NCI-H187 (cell line): ENCODE measurements at places on chromosomes 11 and 22.

DNA sequence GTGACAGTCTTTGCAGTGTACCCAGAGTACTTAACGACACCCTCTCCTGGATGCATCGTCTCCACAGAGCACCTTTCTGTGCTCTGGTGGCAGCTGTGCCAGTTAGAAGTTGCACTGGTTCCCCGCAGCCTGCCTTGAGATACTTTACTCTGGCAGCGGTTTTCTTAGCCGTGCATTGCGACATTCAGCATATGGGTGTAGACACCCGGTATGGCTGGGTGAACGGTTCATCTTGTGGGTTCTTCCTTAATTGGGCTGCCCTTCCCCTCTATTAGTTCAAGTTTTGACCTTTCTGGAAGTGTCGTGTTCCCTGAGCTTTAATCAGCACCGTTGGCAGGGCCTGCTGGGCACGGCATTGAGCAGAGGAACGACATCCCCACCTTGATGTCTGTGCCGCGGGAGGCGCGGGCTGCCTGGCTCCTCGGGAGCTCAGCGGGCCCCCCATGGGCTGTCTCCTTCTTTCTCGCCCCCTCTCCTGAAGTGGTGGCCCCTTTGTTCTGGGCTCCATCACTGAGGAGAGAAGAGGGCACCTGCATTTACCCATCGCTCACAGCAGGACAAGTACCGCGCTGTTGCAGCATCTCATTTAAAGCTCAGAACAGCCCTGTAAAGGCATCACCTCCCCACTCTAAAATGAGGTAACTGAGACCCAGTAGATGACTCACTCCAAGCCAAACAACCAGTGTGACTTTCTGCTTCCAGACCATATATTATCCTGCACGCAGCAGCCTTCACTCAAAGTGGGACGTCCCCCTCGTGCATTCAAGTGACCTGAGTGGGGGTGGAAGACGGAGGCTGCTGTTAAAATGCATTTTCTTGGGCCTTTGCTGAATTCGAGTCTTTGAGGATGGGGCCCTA, 13.3 kb downstream of the FAM83F start:
- DNase-seq: no peak

- DNase-seq: no peak
Observed at GRCh38 chr11:23124996-23125395, 264.7 kb upstream of the CCDC179 start.

DNA sequence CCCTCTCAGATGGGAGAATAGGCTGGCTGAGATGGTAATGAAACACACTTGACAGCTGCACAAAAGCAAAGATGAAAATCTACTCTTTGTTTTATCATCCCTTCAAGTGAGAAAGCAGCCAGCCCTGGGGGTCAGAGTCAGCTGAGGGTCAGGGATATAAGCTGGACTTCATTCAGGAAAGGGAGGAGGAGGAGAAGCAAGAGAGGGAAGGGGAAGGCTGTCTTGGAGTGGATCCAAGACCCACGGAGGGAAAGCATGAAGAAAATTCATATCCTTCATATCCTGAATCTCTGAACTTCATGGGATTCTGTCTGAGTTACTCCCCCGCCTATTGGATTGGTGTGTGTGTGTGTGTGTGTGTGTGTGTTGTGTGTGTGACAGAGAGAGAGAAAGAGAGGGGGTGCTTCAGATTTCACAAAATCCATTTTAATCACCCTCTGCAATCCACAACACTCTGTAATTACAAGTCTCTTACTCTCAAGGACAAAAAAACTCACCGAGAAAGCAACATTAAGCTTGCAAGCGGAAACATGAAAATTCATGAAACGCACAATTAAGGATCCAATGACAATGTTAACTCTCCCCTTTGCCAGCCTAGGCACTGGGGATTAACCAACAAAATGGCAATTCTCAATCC, 327.7 kb downstream of the TENM4 start:
- no peak for DNase-seq

DNA sequence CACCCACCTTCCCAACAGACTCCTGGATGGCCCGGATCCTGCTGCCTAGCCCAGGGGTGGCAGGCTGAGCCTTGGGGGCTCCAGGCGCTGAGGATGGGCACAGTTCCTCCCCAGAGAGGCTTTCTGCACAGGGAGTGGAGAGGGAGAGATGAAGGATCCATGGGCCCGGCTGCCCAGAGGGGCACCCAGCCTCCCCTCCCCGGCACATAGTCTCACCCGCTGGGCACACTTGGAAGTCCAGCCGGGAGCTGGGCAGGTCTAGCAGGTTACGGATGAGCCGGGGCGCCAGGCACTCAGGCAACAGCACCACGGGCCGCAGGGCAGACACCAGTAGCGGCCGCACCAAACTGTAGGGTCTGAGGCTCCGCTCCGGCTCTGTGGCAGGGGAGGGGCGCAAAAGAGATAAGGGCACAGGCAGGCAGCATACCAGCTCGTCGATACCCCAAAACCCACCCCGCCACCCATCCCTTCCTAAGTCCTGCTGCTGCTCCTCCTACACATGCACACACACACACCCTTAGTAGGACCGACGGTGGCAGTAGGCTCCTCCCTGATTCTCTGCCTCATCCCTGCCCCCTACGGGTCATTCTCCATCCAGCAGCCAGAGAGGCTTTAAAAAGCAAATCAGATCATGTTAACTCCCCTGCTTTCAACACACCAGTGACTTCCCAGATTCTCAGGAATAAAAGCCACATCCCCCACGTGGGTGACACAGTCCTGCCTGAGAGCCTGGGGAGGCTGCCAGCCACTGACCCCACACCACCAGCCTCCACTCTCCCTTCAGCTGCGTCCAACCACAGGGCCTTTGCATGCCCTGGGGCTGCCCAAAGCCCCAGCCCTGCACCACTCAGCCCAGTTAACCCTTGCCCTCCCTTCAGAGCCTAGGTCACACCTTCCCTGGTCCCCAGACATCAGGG, 6.5 kb upstream of the MFNG start:
- DNase-seq: no peak

- no peak for DNase-seq
Observed at GRCh38 chr11:60718524-60719316, 5.8 kb upstream of the MS4A18 start.

DNA sequence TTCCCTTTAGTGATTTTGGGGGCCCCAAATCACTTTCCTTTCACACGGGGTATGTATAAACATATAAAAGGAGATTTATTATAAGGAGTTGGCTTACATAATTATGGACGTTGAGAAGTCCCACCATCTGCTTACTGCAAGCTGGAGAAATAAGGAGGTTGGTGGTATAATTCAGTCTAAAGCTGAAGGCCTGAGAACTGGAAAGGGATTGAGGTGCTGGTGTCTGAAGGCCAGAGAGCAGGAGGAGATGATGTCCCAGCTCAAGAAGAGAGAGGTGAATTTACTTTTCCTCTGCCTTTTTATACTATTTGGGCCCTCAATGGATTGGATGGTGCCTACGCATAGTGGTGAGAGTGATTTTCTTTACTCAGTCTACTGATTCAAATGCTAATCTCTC, 1.3 kb upstream of the ZNF202 start:
- DNase-seq: no peak
